ENCODE measurements at places on chromosomes 3 and 15. TPM values are rescaled to one million over a fixed set of nuclear protein-coding genes. Genes with fewer than 3 reads are reported as not detected.

- H3K36me3 ChIP-seq, result no peaks in the 10 kb centered on the region
- H3K27ac ChIP-seq, result no peak overlapping the region
Measured at GRCh38 chr3:18234717-18235335, 190.3 kb downstream of the SATB1 start.

- no peak overlapping the region for H3K4me3 ChIP-seq
- no peak overlapping the region for H3K27ac ChIP-seq
- no peaks in the 10 kb centered on the region for H3K36me3 ChIP-seq
Measured at GRCh38 chr15:85462029-85462428, 81.6 kb downstream of the AKAP13 start.

RIOX2 gene
- 20.0 TPM for total RNA-seq

SH2D7 gene
- not detected for total RNA-seq

DNA sequence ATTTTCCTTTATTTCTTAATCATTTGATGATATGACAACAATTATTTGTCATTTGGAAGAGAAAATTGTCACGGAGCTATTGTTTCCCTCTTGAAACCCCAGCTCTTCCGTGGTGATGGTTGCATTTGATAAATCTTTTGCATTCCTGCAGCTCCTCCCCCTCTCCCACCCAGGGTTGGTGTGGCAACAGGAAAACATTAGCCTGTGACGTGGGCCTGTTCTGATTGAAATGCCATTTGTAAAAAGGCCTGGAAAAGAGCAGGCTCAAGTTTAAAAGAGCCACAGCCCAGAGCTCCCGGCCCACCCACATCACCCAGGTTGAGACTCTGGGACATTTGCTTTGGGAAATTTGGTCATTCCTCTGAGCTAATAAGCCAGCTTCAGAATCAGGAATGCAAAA, 282.5 kb downstream of the RPLP1 start:
- H3K27ac ChIP-seq, result no peak overlapping the region
- no peaks in the 10 kb centered on the region for H3K27me3 ChIP-seq
- DNase-seq, result no peak
- H3K4me1 ChIP-seq, result no peaks in the 10 kb centered on the region

CHST13 gene
- total RNA-seq, result 0.54 TPM

Measured in naive thymus-derived CD4-positive, alpha-beta T cell (primary cell).